ENCODE measurements at places on chromosomes 5 and 9.

DNA sequence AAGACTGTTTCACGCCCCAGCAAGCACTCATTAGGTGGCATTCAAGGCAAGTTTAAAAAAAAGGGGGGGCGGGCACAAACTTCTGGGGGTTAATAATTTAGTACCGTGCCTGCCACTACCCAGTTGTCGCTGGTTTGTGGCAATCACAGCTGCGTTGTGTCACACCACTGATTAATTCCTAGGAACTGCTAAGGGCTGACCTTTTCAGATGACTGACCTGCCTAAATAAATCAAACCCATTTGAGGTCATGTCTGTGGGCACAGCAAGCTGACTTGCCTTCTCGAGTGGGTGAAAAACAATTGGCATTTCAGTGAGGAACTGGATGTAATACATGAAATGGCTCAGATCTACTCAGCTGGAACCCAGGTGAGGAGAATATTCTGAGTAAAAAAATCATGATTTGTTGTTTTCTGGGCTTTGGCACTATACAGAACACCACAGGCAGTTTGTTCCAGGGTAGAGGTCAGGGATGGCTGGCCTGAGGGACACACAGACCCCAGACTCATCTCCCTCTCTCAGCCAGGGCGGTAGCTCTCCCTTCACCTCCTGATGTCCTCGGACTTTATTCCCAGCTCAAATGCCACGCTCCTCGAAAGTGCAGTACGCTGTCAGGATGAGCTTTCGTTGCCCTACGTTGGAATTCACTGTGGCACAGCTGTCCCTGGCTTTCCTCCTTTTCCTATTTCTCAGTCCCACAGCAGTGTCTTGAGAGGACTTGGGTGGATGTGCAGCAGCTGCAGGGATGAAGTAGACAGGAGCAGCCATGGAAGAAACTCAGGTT lies 15.5 kb upstream of the MGAT1 start:
- no peak for DNase-seq

GRCh38 chr5:66597183-66597757 lies 1.1 kb downstream of the MAST4 start:
- peak; percentile 51 for DNase-seq

GRCh38 chr5:170388818-170389549 lies at the start of gene KCNMB1:
KCNMB1 (minus strand) TSS chr5:170389367; CDS start chr5:170385447, 3,920 bp downstream.
- no peak for DNase-seq

- DNase-seq: no peak
Measured at GRCh38 chr5:151459680-151460324, 12.4 kb downstream of the SLC36A1 start.

DNA sequence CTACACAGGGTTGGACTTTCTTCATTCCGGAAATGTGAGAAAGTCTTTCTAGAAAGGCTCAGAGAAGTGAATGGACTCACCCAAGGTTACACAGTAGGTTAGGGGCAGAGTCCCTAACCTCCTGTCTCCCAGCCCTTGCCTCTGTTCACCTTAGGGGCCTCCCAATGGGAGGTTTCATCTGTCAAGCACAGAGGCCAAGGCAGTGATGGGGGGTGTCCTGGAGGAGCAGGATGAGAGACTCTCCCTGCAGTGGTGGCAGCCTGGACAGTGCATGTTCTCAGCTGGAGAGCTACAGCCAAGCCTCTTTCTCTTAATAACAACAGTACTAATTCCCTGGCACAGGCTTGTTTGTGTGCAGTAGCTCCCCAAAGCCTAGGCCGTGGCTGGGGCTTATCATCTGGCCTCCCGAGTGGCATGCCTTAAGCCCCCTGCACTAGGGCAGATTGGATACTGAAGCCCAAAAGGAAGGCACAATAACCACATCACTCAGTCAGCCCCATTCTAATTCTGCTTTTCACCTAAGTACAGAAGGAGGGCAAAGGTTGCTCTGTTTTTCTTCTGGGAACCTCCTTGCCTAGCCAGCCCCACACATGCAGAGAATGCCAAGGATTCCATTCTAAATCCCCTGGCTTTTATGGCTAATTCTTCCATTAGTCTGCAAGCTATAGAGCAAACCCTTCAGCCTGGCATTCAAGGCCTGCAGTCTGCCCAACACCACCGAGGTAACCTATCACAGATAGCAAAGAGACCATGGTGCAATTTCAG lies 50.2 kb upstream of the XPA start:
- no peak for DNase-seq

- no peak for DNase-seq
Measured at GRCh38 chr5:57408285-57408684, 74.3 kb downstream of the ACTBL2 start.

- no peak for DNase-seq
Measured at GRCh38 chr9:4237748-4238511, 61.9 kb downstream of the GLIS3 start.

DNA sequence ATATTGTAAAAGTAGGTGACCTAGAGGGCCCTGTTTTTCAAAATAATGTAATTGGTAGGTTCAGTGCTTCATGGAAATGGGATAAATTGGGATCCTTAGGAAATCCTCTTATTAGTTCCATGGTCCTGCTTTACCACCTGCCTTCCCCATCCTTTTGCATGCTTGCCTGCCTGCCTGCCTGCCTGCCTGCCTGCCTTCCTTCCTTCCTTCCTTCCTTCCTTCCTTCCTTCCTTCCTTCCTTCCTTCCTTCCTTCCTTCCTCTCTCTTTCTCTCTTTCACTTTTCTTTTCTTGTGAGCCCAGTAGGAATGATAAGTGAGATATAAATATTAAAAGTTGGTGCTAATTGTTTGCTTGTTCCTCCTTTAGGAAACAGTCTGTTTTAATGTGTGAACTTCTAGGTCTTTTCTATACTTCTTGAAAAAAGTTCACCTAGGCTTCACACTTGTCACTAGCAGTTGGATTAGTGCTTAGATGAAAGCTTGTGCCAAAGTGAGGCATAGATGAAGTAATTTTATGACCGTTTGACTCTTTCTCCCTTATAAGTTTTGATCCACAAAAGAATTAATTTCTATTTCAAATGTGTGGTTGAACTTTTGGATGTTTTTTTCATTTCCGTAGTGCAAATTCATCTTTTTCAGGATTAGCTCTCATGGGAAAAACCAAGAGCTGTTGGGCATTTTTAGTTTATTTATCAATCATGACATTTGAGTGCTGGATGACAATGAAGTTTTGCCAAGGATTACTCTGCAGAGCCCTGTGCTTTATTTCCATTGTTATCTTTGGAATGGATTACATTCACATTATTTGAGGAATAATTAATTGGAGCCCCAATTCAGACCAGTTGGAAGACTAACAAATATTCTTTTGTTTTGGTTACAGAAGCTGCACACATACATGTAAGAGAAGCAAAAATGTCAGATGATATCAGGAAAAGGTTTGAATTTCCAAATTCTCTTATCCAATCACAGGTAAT lies 30.7 kb downstream of the FOCAD start:
- no peak for DNase-seq

DNA sequence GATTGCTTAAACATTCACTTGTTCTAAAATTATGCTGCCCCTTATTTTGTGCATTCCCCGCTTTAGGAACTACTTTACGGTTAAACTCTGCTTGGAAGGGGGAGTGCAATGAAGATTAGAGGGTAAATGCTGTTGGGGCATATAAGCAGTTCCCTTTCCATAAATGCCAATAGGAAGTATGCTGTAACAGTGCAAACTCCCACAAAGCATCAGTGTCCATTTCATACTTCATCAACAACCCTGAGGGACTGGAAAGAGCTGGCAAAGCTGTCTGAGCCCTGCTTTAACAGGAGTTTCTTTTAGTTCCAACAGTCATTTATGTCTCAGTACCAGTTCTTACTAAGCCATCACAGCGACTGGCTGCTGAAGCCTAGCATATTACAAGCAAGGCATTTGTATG lies 1.8 kb downstream of the ACTL7A start:
- no peak for DNase-seq

DNA sequence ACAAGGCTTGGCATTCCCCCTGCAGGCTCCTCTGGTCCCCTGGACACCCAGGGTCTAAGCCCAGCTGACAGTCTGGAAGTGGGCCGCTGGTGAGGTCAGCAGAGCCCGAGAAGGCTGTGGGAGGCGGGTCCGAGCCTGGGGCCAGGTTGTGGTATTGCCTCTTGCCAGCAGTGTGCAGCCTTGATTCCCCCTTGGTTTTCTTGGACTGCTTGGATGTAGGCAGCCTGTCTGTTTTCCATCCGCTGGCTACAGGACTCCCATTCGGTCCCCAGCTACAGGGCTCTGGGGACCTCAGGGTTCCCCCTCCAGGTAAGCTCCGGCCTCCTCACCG lies 1.6 kb downstream of the AIF1L start:
- DNase-seq: no peak
